ENCODE measurements at places on chromosomes 7 and 10.

DNA sequence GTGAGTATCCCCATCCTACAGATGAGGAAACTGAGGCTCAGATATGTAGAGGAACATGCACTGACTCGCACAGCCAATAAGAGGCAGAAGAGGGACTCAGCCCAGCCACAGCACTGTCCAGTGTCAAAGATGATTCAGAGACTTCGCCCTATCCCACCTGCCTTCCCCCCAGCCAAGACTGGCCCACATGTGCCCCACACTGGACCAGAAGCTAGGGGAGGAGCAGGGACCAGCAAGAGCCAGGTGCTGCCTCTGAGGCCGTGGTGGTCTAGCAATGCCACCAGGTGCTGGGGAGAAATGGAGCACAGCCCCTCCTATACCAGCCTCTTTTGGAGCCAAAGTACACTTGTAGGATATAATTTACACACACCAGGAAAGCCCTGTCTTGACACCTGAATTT is 22.3 kb downstream of the GRID1 start:
- no peak for DNase-seq

DNA sequence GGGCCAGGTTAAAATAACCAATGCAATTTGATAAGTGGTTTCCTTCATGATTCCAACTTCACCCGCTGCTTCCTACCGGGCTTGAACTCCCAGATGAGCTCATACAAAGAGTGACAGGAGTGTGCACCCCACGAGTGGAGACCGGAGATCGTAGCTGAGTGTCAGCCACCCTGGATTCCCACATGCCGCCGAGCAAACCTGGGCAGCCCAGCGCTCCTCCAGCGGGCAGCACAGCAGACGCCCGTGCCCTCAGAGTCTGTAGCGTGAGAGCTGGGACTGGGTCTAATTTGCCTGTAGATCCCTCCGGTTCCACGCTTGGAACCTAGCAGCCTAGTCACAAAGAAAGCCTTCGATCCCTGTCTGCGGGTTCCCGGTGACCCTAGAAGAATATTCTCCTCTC is 476.1 kb upstream of the MGMT start:
- DNase-seq: no peak

- DNase-seq: no peak
These were observed 59.9 kb downstream of the WDFY4 start for GRCh38 chr10:48744587-48744986.

GRCh38 chr10:77591238-77591880 is 46.2 kb downstream of the KCNMA1 start:
- no peak for DNase-seq

- DNase-seq: no peak
These were observed 153.4 kb downstream of the ATE1 start for GRCh38 chr10:121774404-121774803.

- DNase-seq: no peak
These were observed 17.0 kb downstream of the ADRA2A start for GRCh38 chr10:111093741-111094380.

DNA sequence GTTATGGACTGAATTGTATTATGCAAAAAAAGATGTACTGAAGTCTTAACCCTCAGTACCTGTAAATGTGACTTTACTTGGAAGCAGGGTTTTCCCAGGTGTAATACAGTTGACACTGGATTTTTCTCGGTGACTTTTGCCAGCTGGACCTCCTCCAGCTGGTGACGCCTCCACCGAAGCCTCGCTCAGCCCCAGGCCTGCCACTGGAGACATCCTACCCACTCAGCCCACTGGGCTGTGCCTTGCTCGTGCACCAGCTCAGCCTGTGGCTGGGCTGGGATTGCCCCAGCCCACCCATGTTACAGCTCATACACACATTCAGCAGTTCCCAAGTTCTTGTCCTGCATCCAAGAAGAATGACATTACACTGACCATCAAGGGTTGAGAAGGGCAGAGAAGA is 42.4 kb upstream of the GPR22 start:
- no peak for DNase-seq

DNA sequence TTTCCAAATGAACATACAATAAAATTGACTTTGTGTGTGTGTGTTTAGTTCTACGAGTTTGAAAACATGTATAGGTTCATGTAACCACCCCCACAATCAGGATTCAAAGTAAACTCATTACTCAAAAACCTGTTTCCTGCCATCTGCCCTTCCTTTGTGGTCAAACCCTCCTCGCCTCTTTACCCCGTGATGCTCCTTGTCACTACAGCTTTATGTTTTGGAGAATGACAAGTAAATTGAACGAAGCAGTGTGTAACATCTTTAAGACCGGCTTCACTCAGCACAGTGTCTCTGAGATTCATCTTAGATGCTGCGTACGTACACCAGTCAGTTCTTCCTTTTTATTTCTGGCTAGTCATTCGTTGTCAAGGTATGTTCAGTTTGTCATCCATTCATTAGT is 54.6 kb upstream of the MKI67 start:
- peak; percentile 47 for DNase-seq

- no peak for DNase-seq
These were observed 830.2 kb upstream of the LRRTM3 start for GRCh38 chr10:66095610-66096009.

- no peak for DNase-seq
These were observed 50.9 kb downstream of the DCLRE1A start for GRCh38 chr10:113802997-113803396.

DNA sequence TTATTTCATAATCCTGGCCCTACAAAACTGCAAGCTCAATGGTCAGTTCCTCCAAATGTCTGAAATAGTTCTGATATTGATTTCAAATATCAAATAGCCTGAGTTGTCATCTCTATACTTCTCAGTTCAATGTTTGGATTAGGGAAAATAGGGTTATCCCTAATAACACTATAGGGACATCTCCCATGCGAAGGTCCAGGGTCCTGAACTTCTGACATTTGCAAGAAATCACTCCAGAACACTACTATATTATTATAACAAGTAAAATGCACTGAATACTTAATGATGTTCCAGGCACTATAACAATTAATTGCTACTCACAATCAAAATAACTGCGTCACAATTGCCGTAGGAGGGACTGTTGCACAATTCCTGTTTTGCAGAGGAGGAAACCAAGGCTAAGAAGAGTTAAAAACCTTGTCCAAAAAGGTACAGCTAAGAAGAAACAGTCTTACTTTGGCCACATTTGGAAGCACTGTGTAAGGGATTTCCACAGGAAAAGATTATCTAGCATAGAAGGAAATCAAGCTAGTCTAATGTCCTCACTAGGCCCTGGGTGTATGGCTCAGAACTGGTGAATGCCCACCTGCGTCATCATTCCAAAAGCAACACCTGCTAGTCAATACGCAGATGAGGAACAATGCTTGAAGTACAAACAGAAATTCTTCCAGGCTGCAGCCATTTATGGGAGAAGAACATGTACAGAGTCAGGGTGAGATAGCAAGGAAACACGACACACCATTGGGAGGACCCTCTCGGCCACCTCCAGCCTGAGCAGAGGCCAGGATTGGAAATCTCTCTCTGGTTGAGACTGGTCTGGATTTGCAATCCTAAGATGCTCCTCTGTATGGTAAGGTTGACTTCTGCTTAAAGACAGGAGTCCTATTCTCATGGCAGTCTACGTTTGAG is 48.3 kb downstream of the ABLIM1 start:
- DNase-seq: no peak

- no peak for DNase-seq
These were observed 187.0 kb downstream of the MAD1L1 start for GRCh38 chr7:2045559-2046405.

- no peak for DNase-seq
These were observed 169.5 kb downstream of the SNX13 start for GRCh38 chr7:17770710-17771375.

DNA sequence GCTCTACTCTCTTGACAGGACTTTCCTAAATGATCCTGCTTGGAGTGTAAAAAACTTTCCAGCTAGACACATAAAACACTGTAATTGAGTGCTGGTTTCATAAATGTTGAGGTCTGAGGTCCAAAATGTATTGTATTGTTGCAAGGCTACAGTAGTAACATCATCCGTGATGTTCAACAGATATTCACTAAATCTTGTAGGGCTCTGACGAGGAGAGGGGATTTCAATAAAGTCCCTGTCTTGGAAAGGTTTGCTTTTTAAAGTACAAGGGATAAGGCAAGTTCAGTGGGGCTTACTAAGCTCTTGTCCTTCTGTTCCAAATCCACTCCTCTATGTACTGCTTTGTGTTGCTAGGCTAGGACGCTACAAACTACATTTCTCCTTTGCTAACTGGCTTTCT is 48.9 kb downstream of the FHIP2A start:
- no peak for DNase-seq

- no peak for DNase-seq
These were observed 160.1 kb downstream of the EXOC4 start for GRCh38 chr7:133412942-133413341.

DNA sequence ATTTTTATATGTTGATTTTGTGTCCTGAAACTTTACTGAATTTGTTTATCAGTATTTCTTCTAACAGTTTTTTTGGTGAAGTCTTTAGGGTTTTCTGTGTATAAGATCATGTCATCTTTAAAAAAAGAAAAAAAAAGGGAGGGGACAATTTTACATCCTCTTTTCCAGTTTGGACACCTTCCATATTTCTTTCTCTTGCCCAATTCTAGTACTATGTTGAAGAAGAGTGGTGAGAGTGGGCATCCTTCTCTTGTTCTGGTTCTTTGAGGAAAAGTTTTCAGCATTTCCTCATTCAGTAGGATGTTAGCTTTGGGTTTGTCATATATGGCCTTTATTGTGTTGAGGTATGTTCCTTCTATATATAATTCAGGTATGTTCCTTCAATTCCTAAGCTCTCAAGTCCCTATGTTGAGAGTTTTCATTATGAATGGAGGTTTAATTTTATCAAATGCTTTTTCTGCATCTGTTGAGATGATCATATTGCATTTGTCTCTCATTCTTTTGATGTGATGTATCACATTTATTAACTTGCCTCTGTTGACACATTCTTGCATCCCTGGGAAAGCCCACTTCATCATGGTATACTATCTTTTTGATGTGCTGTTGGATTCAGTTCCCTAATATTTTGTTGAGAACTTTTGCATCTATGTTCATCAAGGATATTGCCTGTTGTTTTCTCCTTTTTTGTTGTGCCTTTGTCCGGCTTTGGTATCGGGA is 12.1 kb downstream of the TAS2R40 start:
- no peak for DNase-seq

Data from NCI-H748 treated with DMSO at 0.1 percent for 48 hours (cell line).